ENCODE measurements at places on chromosomes 1 and 21.

GRCh38 chr1:95042286-95042685, 30.5 kb downstream of the ALG14 start:
- DNase-seq: peak; percentile 58

DNA sequence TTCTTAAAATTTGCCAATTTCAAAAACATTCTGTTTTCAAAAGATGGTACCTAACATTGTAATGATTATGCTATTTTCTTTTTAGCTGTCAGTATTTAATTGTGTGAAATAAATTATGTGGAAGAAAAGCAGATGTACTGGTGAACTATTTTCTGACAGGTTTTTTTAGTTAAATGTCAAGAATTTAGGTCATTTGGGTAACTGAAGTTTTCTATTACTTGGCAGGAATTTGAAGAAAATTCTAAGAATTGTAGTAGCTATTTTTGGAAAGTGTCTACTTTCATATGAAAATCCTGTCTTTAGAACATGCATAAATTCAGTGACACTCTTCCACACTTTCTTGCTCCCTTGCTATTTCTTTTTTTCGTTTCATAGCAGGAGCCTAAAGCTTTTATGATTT, 28.5 kb upstream of the PTPRC start:
- DNase-seq: no peak

- peak; percentile 8 for DNase-seq
Observed at GRCh38 chr1:154802982-154803920, 66.8 kb downstream of the KCNN3 start.

- no peak for DNase-seq
Observed at GRCh38 chr1:37153116-37154100, 119.1 kb upstream of the GRIK3 start.

- no peak for DNase-seq
Observed at GRCh38 chr1:244741692-244742091, 88.8 kb downstream of the DESI2 start.

DNA sequence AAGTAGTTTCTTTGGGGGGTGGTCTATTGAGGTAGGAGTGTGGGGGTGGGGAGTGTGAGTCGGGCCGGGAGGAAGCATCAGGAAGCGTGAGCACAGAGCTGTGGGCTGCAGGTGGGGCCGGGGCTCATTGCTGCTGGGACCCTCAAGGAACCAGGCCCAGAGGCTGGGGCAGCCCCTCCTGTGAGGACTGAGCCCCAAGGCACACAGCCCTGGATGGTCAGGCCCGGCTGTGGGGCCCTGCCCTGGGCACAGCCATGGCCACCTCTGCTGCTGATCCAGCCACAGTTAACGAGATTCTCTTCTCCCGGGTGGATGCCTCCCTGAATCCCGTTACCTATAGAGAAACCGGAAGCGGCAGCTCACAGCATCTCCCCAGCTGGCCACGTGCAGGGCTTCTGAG, 22.9 kb upstream of the SUMO3 start:
- DNase-seq: no peak

DNA sequence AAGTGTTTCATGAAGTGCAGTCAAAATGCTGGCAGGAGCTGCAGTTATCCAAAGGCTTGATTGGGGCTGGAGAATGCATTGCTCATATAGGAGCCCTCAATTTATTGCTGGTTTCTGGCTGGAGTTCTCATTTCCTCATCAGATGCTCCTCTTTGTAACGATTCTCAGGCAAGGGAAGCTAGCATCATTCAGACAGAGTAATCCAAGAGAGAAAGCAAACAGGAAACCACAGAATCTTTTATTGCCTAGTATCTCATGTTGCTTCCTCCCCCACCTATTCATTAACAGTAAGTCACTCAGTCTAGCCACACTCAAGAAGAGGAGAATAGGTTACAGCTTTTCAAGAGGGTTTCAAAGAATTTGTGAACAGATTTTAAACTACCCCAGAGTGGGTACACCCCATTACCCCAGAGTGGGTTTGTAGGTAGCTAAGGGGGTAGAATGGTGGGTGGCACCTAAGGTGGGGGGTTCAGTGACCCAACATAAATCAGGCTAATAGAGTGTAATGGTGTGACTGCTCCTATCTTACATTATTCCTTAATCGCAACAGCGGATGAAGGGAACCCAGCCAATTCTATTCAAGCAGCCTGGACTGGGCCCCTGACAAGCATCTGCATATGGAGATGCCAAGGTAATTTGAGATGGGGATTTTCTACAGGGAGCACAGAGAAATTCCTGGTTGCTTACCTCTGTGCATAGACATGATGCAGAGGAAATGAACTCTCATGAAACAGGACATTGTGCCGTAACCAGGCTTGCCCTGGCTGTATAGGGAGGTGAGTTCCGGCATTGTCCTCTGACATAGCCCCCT, 67.1 kb downstream of the KCNJ15 start:
- peak; percentile 93 for DNase-seq

- DNase-seq: no peak
Observed at GRCh38 chr1:65512383-65512782, 91.9 kb downstream of the LEPR start.

DNA sequence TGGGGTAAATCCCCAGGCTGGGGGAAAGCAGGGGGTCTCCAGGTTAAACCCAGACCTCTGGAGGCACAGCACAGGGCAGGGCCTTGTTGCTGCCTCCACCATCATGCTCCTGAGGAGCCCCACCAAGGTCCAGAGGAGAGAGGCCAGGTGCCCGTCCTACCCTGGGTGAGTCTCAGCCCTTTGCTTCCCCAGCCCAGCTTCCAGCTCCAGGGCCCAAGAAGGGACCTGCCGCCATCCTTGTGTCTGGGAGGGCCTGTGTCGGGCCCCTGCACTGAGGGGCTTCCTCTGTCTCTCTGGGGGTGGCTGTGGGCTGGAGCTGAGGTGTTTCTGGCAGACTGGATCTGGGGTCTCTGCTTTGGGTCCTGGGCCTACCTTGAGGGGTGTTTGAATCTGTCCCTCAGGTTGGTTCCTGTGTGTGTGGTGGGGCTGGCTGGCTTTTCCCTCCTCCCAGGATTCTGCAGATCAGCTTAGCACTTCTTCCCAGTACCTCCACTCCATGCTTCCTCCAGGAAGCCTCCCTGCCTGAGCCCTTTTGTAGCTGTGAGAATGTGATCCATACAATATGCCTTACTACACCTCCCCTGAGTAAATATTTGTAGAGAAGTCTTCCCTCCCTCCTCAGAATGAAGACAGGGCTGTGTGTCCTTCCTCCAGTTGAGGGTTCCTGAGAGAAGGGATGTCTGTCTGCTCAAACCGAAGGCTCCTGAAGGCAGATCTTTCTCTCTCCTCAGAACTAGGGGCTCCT, 6.2 kb downstream of the GPR3 start:
- no peak for DNase-seq

DNA sequence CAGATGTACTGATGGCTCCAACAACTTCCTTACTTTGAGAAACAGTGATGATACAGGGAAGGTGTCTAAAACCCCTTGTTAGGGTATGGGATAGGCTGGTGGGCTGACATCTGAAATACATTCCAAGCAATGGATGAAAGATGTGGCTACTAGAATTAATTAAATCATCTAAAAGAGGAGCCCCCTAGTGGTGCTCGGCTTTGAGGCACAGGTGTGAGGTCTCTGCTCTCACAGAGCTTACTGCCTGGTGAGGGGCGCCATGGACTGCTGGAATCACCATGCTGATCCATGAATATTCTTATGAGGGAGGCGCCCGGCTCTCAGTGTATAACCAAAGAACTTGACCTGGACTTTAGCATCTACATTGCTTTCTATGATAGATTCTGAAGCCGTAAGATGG, 48.5 kb downstream of the GNG4 start:
- no peak for DNase-seq

- no peak for DNase-seq
Observed at GRCh38 chr1:229148743-229149142, 122.2 kb upstream of the RAB4A start.
